Retinal pigment epithelial cell (primary cell): ENCODE measurements at places on chromosomes 1 and 21.

GRCh38 chr1:178659789-178660208, 65.2 kb upstream of the RALGPS2 start:
- DNase-seq: no peak

DNA sequence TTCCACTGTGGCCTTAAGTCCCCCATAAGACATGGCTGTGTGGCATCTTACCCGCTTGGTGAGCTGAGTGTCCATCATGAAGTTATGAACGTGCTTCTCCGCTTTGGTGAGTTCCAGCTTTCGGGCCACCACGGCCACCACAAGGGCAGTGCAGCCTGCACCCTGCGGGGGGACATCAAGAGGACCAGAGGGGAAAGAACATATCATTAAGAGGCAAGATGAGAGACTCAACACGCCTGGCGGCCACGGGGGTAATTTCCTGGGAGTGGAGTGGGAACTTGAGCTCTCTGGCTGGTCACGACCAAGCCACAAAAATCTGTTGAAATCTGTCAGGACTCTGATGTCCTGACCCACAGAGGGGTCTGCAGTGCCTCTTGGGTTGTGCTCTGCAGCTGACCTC, 117.9 kb upstream of the ADAR start:
- no peak for DNase-seq

- DNase-seq: no peak
Observed at GRCh38 chr1:33876970-33877650, 13.2 kb downstream of the HMGB4 start.

GRCh38 chr1:108845446-108845845, 11.4 kb downstream of the AKNAD1 start:
- DNase-seq: no peak

GRCh38 chr1:77592906-77593305, 89.6 kb downstream of the ZZZ3 start:
- no peak for DNase-seq

GRCh38 chr1:204742676-204743251, 57.2 kb upstream of the LRRN2 start:
- no peak for DNase-seq

DNA sequence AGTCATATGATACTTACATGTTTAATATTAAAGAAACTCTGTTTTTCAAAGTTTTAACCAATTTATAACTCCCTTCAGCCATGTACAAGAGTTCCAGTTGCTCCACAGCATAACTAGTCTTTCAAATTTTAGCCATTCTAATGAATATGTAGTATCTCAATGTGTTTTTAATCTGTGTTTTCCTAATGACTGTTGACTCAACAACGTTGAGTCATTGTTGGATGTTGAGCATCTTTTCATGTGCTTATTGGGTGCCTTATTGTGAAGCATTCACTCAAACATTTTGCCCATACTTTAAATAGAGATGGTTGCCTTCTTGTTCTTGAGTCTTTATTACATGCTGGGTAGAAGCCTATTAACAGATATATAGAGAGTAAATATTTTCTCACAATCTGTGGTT, 240.2 kb upstream of the LYPLAL1 start:
- no peak for DNase-seq

- no peak for DNase-seq
Observed at GRCh38 chr1:165355977-165356811, at the start of gene LMX1A. Gene LMX1A (minus strand): TSS chr1:165356715. CDS start chr1:165355559, 1,156 bp downstream.

- DNase-seq: no peak
Observed at GRCh38 chr1:168553680-168554553, 10.1 kb upstream of the XCL2 start.

GRCh38 chr1:65388908-65389695, 31.4 kb upstream of the LEPR start:
- DNase-seq: no peak

GRCh38 chr1:202794051-202794740, 14.0 kb downstream of the KDM5B start:
- DNase-seq: no peak

- DNase-seq: no peak
Observed at GRCh38 chr21:15804247-15805005, 74.6 kb downstream of the USP25 start.

DNA sequence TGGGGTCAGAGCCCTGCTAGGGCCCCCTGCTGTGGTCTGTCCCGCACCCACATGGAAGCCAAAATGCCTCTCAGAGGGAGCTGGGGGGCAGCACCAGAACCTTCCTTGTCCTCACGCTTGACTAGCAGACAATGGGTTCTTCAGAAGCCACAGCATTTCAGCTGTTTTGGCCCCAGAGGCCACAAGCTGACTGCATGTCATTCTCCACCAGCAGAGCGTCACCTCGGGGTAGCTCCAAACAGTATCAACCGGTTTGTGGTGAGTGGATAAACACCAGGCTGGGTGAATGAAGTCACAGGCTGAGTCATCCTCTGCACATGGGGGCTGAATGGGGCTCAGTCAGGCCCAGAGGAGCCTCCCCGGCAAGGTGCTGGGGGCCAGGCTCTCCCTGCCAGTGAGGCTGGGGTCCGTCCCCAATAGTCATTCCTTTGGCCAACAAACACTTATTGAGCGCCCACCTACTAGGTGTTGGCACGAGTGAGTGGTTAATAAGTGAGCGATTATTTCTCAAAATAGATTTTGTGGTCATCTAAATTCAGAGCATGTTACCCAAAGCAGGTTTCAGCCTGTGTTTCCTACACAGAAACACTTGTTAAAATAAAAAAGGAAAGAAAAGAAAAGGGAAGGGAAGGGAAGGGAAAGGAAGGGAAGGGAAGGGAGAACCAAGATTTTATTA, 9.1 kb downstream of the OLIG1 start:
- peak; percentile 5 for DNase-seq

DNA sequence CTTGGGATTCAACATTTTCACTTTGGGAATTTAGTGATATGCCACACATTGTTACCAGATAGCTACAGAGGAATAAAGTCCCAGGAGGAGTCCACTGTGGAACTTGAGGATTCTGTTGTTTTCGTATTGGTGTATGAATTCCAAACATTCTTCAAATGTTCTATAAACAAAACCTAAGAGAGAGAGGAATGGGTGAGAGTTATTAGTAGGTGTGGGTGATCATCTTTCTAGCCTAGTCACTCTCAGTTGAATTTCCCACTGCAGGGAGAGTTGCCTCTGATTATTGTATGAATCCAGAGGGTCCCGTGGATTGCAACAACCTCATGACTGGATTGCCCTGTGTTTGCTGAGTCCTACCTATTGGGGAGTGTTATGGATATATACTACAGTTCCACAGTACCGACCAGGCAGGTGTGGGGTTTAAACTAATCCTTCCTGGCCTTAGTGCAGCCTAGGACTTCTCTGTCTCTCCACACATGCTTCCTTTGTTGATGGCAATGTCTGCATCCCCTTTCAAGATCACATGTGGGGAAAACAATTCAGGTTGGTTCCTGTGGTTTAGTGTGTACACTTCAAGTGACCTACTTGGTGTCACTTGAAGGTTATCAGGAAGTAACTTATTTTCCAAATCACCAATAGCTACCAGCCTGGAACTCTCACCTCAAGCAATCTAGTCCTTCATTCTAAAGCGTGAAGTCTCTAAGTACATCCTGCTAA, 91.8 kb downstream of the ADCY10 start:
- no peak for DNase-seq

DNA sequence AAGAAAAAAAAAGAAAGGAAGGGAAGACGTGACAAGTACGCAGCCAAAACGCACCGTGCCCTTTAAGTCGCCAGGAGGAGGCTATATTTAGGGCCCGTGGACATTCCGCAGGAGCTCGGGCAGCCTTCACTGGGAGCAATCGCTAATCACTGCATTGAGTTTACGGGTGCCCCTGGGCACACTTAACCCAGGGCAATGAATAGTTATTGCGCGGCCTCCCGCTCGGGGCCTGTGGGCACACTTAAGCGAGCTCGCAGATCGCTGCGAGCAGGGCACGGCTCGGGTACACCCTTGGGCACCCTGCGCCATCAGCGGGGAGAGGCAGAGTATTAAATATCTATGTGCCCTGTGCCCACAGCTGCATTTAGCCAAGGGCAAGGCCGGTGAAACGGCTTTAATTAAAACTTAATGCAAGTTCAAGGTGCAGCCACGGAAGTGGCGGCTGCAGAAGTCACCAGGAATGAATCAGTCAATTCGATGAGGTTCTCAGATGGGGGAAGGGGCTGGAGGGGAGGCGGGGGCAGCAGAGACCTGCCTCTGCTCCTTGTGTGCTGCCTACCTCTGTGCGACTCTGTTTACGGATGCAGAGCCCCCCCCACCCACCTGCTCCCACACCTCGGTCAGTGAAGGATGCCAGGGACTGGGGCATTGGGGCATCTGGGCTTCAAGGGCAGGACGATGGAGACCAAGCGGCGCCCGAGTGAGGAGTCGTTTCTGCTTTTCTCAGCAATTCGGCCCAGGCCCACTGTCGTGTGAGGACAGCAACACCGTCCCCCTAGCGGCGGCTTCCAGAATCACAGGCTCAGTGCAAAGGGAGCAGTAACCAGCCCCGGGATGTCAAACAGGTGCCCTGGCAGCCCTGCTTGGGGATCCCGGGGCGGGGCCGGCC, 51.8 kb upstream of the TARDBP start:
- no peak for DNase-seq

DNA sequence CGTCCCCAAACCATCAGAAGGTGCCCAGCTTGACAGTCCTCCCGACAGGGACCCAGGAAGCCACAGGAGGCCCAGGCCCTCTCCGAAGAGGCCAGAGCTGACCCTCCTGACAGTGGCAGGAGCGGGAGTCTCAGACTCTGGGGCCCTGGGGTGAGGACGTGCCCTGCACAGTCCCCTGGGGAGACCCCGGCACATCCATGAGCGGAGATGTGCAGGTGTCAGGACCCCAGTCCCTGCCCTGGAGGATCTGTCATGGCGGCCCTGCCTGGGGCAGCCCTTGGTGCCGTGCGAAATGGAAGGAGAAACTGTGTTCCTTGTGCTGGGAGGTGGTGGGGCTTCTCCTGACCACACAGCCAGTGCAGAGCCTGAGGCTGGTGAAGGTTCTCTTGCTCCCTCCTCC, 55.8 kb downstream of the OBSCN start:
- no peak for DNase-seq

- no peak for DNase-seq
Observed at GRCh38 chr1:178092878-178093493, 918 bp upstream of the RASAL2 start.

GRCh38 chr1:111778066-111778465, 22.4 kb downstream of the DDX20 start:
- DNase-seq: no peak

DNA sequence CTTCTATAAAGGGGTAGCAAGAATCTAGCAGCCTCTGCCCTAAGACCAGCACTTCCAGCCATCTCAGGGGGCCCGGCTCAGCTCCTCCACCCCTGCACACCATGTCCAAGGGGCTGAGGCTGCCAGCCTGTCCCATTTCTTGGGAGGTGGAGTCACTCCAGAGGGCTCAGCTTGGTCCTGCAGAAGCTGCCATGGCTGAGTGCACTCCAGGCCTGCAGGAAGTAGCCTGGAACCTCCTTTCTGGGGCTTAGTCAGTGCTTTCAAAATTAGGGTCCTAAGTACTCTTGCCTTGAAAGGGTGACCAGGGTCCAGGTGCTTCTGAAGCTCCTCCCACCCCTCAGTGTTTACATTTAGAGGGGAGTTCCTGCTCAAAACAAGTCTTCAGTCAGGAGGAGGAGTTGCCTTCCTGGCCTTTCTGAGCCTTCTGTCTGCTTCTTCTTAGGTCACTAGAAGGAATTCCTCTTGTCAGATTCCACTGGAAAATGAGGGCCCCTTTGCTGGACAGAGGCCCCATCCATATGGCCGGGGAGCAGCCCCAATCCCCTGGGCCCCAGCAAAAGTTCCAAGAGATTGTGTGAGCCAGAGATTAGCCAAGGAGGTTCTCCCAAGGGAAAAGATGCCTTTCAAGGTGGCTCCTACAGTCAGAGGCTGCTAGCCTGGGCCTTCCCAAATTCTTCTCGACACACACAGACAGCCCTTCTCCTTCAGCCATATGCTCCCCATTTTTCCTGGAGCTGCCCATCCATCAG, 128.1 kb upstream of the VAMP3 start:
- DNase-seq: no peak

- DNase-seq: no peak
Observed at GRCh38 chr1:57423135-57423655, 665 bp downstream of the DAB1 start.

- no peak for DNase-seq
Observed at GRCh38 chr1:14756589-14757285, 158.3 kb downstream of the KAZN start.

- no peak for DNase-seq
Observed at GRCh38 chr21:41786509-41786987, 19.7 kb upstream of the RIPK4 start.

DNA sequence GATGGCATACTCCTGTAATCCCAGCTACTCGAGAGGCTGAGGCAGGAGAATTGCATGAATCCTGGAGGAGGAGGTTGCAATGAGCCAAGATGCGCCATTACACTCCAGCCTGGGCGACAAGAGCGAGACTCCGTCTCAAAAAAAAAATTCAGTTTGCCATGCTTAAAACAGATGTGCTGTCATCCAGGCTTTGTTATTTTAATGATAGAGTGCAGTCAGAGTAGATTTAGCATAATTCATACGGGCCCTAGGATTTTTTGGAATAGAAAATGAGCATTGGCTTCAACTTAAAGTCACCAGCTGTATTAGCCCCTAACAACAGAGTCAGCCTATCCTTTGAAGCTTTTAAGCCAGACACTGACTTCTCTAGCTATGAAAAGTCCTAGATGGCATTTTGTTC, 124.6 kb downstream of the RASAL2 start:
- DNase-seq: no peak

DNA sequence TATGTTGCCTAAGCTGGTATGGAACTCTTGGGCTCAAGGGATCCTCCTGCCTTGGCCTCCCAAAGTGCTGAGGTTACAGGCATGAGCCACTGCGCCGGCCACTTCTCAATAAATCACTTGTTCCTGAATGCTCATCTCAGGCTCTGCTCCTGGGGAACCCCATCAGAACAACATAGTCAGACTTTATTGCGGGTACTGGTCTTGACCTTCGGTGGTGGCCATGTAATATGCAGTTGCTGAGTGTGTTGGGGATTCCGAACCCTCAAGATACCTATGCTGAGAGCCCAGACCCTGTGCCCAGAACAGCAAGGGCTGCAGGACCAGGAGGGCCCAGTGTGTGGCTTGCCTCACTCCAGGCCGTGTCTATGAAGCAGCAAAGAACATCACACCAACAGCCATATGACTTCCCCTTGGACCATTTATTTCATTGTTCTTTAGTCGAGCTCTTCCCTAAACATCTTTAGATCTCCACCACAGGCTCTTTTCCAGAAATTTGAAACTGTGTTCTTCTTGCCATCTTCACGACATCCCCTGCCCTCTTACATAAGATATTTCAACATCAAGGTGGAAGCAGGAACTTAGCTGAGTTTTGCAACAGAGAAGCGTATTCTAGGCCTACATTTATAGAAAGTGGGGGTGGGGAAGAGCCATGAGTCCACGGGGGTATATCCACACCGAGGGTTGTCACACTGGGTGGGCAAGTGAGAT, 12.7 kb upstream of the SDHB start:
- no peak for DNase-seq

DNA sequence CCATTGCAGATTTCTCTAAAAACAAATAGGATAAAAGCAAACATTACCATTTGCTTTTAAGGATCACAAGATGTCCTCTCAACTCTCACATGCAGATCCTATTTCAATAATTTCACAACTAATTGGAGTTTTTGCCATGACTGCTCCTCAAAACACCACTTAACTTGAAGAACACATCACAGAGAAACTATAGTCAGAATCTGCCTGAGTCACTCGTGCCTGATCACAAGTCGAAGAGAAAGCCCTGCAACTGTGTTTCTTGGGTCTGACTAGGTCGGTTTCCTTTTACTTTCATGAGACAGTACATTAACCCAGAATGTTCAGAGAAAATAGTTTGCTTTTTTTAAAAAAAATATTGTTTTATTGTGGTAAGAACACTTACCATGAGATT, 46.3 kb upstream of the SMYD2 start:
- no peak for DNase-seq

GRCh38 chr1:165829888-165830287, 2.5 kb downstream of the UCK2 start:
- no peak for DNase-seq
